CD4-positive, alpha-beta memory T cell (primary cell): ENCODE measurements at places on chromosomes 1 and 21. TPM values are rescaled to one million over a fixed set of nuclear protein-coding genes. Genes with fewer than 3 reads are reported as not detected.

GRCh38 chr21:18620436-18620835, 216.9 kb upstream of the TMPRSS15 start:
- DNase-seq = no peak
- H3K27ac ChIP-seq = no peak overlapping the region
- H3K4me1 ChIP-seq = no peaks in the 10 kb centered on the region
- no peaks in the 10 kb centered on the region for H3K27me3 ChIP-seq
- H3K36me3 ChIP-seq = no peaks in the 10 kb centered on the region
- H3K4me3 ChIP-seq = no peak overlapping the region

SMIM1 gene
- 0.52 TPM for polyA plus RNA-seq

DNA sequence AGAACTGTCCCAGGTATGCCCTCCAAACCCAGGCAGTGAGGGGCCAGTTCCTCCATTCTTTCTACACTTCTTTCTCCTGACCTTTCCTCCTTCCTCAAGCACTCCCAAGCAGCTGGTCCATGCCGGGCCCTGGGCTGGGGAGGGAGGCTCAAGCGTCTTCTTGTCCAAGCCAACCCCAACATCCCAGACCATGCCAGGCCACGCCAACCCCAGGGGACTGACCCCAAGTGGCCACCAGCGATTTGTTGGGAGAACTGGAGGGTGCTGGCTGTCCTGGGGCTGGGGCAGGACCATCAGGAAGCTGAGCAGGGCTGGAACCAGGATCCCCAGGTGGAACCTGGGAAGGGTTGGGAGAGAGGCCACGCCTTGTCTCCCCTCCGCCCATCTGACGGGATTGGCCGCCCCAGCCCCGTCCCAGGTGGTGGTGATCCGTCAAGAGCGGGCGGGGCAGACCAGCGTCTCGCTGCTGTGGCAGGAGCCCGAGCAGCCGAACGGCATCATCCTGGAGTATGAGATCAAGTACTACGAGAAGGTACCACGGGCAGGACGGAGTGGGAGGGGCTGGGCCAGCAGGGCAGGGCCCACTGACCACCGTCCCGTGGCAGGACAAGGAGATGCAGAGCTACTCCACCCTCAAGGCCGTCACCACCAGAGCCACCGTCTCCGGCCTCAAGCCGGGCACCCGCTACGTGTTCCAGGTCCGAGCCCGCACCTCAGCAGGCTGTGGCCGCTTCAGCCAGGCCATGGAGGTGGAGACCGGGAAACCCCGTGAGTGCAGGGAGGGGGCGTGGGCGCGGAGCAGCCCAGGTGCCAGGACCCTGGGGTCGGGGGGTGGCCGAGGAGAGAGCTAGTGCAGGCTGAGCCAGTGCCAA, 29.9 kb downstream of the EPHA8 start:
- no peaks in the 10 kb centered on the region for H3K27me3 ChIP-seq
- H3K4me1 ChIP-seq = no peaks in the 10 kb centered on the region
- no peak for DNase-seq
- no peak overlapping the region for H3K4me3 ChIP-seq
- no peak overlapping the region for H3K27ac ChIP-seq

GRCh38 chr1:246491551-246492053, 15.5 kb downstream of the SMYD3 start:
- no peak overlapping the region for H3K27ac ChIP-seq
- no peaks in the 10 kb centered on the region for H3K4me1 ChIP-seq
- H3K36me3 ChIP-seq = no peaks in the 10 kb centered on the region
- no peak overlapping the region for H3K4me3 ChIP-seq
- H3K27me3 ChIP-seq = no peaks in the 10 kb centered on the region

SLC44A5 gene
- 1.0 TPM for polyA plus RNA-seq

DNA sequence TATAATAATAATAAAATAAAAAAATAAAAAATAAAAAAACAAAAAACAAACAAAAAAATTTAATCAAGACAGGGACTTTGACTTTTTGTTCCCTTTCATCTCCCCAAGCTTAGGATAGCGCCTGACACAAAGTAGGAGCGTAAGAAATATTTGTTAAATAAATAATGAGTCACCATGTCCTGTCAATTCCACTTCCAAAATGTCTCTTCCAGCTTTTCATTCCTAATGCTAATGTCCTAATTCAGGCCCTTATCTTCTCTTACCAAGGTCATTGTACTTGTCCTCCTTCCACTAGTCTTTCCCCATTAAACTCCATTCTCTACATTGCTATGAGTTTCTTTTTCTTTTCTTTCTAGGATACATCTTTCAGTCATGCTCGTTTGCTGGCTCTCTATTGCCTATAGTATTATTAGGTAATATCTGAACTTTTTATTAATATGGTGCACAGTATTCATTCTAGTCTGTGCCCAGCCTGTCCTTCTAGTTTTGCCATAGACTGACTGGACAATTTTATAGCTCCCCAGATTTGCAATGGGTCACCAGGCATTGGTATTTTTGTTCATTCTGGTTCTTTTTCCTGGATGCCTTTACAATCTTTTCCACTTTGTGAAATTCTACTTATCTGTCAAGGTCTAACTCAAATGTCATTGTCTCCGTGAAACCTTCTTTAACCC, 11.4 kb downstream of the NEXN start:
- no peak for DNase-seq
- no peak overlapping the region for H3K4me3 ChIP-seq
- no peaks in the 10 kb centered on the region for H3K27me3 ChIP-seq
- H3K4me1 ChIP-seq = no peaks in the 10 kb centered on the region

GRCh38 chr21:26883768-26884167, 38.6 kb upstream of the ADAMTS1 start:
- no peak overlapping the region for H3K27ac ChIP-seq
- H3K4me3 ChIP-seq = no peak overlapping the region
- DNase-seq = no peak
- H3K27me3 ChIP-seq = no peaks in the 10 kb centered on the region

GRCh38 chr1:178418284-178418955, 78.3 kb downstream of the CLEC20A start:
- DNase-seq = no peak
- no peak overlapping the region for H3K27ac ChIP-seq
- H3K36me3 ChIP-seq = no peaks in the 10 kb centered on the region
- no peaks in the 10 kb centered on the region for H3K4me1 ChIP-seq
- no peaks in the 10 kb centered on the region for H3K27me3 ChIP-seq

DNA sequence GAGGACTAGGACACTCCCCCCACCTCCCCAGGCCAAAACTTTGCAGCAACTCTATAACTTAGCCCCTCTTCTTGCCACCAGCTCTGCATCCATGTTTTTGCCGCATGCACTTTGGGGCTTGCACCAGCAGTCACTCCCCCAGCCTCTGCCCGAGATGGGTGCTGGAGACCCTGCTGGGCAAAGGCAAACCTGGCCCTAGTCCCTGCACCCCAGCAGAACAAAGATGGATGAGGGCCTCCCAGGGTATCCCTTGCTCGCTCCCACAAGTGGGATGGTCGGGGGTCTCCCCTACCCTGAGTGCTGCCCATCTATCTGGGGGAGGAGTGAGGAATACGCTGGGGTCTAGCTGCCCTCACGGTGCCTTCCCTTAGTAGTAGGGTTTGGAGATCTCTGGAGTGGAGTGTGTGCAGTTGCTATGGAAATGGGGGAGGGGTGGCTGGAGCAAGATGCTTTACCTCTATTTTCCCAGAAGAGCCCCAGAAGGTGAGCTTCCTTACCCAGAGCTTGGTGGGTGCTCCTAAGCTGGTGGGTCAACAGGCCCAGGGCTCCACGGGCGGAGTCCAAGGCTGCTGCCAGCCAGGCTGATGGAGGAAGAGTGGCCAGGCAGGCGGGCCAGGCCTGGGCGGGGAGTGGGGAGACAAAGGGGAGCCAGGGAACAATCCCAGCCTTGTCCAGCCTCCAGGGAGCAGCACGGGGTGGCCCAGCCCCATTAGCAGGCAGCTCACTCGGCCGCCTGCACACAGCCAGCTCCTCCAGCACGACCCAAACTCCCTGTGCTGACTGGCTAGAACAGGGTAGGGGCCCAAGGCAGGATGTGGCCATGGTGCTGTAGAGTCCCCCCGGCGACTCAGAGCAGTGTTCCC, at the start of gene PAQR6:
TSS of gene PAQR6 (minus strand) at position 597 of the 863 bp plus-strand sequence. CDS start 1,325 bp downstream, outside the sequence.
- no peaks in the 10 kb centered on the region for H3K27me3 ChIP-seq
- DNase-seq = no peak
- peaks cover 28% of the 10 kb centered on the region for H3K4me1 ChIP-seq
- H3K36me3 ChIP-seq = peaks cover 25% of the 10 kb centered on the region
- H3K4me3 ChIP-seq = no peak within 1 kb of the TSS

- H3K4me1 ChIP-seq = peaks cover 9% of the 10 kb centered on the region
- H3K4me3 ChIP-seq = no peak overlapping the region
- DNase-seq = no peak
- H3K27me3 ChIP-seq = no peaks in the 10 kb centered on the region
- H3K36me3 ChIP-seq = no peaks in the 10 kb centered on the region
- H3K27ac ChIP-seq = no peak overlapping the region
Measured at GRCh38 chr1:9363061-9363471, 70.4 kb downstream of the SPSB1 start.

LCE1A gene
- polyA plus RNA-seq = not detected

DNA sequence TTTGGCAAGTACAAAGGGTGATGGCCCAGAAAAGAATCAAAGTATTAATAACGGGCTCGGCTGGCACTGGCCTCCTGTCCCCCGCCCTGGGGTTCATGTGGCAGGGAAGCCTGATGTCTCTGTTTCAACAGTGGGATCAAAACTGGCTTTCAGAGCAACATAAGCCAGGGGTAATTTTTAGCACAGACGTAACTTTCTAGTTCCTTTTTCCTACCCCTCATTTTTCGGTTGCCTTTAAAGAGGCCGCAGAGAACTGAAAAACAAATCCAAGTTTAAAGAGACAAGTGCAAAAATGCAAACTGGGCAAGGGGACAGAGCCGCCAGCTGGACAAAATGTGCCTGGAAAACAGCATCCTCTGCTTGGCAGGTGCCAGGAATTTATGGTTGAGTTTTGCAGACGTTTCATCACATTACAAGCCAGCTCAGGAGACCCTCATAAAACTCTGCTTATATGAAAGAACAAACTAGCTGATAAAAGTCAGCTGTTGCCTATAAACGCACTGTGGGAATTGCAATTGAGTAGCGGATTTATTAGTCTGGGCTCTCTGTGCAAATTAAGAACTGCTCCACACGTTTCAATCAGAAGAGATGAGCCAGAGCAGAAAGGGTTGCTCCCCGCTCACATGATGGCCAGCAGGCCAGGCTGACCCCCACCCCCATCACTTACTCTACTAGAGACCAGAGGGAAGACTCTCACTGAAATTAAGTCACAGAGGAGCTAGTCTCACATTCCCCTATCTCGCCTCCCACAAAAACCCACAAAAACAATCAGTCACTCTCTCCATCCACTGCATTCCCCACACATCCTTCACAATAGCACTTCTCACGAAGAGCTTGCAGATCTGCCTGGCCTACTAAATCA, 15.8 kb upstream of the CDCA8 start:
- H3K27ac ChIP-seq = no peak overlapping the region
- peaks cover 26% of the 10 kb centered on the region for H3K4me1 ChIP-seq
- H3K27me3 ChIP-seq = no peaks in the 10 kb centered on the region
- H3K36me3 ChIP-seq = no peaks in the 10 kb centered on the region
- DNase-seq = no peak
- no peak overlapping the region for H3K4me3 ChIP-seq

DNA sequence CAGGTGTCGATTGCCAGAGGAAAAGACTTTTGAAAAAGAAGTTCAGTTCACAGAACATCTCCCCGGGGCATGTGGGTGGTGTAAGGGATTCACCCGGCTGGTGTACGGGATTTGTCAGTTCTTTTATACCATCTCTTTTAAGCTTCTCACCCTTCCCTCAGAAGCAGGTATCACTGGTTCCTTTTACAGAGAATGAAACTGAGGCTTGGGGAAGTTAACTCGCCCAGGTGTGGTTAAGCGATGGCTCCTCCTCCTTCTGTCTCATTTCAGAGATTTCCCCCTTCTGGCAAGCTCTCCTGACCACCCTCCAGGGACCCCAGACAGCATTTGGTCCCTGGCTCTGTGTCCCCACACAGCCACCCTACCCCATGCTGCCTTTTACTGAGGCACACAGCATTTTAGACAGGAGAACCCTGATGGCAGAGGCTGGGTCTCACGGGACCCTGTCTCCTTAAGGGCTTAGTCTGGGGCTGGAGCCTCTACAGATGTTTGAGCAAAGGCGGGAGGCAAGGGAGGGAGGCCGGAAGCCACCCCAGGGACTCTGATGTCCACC, 2.8 kb upstream of the ECE1 start:
- peak; percentile 67 for DNase-seq
- peak overlapping the region; percentile 81 for H3K4me3 ChIP-seq
- peaks cover 84% of the 10 kb centered on the region for H3K4me1 ChIP-seq
- no peaks in the 10 kb centered on the region for H3K27me3 ChIP-seq
- peak overlapping the region; percentile 99 for H3K27ac ChIP-seq

GRCh38 chr1:54428837-54429518, 22.8 kb upstream of the SSBP3 start:
- H3K36me3 ChIP-seq = no peaks in the 10 kb centered on the region
- H3K27me3 ChIP-seq = no peaks in the 10 kb centered on the region
- no peak overlapping the region for H3K27ac ChIP-seq
- no peak overlapping the region for H3K4me3 ChIP-seq
- H3K4me1 ChIP-seq = no peaks in the 10 kb centered on the region

SH2D2A gene
- 53.9 TPM for polyA plus RNA-seq

FCRL2 gene
- 0.40 TPM for polyA plus RNA-seq

- H3K36me3 ChIP-seq = no peaks in the 10 kb centered on the region
- H3K27ac ChIP-seq = no peak overlapping the region
- H3K4me3 ChIP-seq = no peak overlapping the region
- no peaks in the 10 kb centered on the region for H3K4me1 ChIP-seq
Measured at GRCh38 chr1:221172841-221173240, 293.6 kb downstream of the HLX start.

DNA sequence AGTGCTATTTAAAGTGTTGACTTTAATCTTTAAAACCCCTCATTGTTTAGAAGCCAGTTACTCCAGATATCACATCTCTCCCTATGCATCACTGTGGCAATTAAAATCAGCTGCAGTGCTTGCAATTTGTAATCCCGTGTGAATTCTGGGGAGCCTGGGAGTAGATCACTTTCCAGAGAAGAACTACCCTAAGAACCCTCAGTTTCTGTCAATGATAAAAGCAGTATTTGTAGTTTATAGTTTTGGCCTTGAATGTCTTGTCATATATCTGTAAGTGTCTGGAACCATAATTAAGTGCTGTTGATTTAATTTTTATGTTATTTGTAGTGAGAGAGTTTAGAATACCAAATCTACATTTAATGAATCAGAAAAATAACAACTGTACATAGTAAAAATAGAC, 5.5 kb upstream of the SPAG17 start:
- no peak overlapping the region for H3K27ac ChIP-seq
- no peak for DNase-seq
- H3K27me3 ChIP-seq = no peaks in the 10 kb centered on the region

GRCh38 chr1:169529068-169529642, 43.4 kb upstream of the SLC19A2 start:
- H3K4me1 ChIP-seq = no peaks in the 10 kb centered on the region
- H3K36me3 ChIP-seq = no peaks in the 10 kb centered on the region
- H3K27ac ChIP-seq = no peak overlapping the region
- no peak for DNase-seq
- H3K4me3 ChIP-seq = no peak overlapping the region

DNA sequence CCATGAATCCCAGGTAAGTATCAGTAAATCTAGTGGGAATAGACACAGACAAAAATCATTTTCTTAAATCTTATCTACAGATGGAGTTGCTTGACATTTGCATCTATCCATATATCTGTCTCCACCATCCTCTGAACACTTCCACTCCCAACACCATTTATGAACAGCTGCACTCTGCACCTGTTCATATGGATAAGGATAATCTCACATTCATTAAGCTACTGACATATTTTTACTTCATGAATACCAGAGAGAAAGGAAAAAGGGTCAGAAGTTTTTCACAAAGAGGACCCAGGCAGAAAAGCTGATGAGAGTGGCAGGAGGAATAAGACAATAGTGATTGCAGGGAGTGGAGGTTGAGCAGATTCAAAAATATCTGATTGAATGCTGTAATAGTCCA, 222.6 kb downstream of the DNAH14 start:
- H3K27ac ChIP-seq = no peak overlapping the region
- no peaks in the 10 kb centered on the region for H3K36me3 ChIP-seq
- no peaks in the 10 kb centered on the region for H3K27me3 ChIP-seq
